ENCODE measurements at places on chromosomes 5 and 9.

DNA sequence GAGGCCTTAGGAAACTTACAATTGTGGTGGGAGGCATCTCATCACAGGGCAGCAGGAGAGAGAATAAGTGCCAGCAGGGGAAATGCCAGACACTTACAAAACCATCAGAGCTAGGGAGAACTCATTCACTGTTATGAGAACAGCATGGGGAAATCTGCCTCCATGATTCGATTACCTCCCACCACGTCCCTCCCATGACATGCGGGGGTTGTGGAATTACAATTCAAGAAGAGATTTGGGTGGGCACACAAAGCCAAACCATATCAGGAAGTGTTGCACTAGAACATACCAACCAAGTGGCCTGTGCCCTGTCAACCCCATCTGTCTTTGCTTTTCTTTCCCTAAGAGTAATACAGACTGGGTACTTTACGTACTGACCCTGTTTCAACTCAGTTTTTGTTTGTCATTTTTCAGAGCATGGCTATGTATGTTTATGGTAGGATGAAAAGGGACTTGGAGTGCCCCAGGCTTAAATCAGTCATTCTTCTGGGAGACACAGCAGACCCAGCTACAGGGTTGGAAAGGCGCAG lies 58.3 kb upstream of the TGFBR1 start:
- DNase-seq = no peak

DNA sequence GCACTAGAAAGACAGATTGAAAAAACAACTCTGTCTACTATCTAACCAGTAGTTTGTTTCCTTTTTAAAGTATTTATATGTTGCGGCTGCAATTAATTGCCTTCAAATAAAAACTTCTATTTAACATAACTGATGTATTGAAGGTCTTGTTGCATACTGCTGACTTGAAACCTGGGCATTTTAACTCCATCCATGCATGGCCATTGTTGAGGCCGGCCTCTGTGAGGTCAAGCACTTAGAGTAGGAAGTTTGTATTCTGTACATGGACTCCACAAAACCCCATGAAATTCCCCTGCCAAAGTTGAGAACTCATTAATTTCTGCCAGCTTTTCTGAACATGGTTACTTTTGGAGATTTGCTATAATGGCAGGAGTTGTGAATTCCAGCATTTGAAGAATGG lies 150.6 kb downstream of the GAS1 start:
- DNase-seq = no peak

GRCh38 chr5:172007175-172008110 lies 1.0 kb upstream of the FBXW11 start:
- DNase-seq = no peak

DNA sequence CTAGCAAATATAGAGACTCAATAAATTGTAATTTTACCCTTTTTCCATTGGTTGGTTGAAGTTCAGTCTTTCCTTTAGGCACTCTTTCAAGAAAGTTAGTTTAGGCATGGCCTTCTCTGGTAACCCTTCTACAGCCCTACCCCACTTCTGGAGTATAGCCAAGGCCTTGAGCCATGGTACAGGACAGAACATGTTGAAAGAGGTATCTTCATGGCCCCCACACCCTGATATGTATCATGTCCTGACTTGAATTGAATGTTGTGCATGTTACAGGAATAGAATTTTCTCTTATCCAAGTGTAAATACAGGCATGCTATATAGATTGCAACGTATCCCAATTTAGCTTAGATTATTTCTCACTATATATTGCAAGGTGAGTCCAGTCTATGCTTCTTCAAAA lies 175.6 kb downstream of the CD180 start:
- DNase-seq = no peak

DNA sequence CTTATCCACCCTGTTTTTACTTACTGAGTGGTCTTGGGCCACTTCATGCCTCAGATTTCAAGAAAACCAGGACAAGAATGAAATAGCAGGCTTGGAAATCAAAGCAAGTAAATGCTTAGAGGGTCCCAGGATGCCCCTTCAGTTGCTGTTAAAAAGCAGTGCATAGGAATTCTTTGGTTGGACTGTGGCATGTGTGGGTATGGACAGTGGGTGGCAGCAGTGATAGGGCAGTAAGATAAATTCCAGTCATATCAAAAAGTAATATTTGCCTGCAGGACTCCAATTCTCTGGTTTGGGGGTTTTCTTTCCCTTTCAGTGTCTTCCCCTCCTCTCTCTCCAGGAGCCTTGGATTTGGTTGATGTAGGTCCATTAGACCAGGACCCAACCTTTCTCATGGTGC lies 306.7 kb upstream of the CLINT1 start:
- DNase-seq = no peak

DNA sequence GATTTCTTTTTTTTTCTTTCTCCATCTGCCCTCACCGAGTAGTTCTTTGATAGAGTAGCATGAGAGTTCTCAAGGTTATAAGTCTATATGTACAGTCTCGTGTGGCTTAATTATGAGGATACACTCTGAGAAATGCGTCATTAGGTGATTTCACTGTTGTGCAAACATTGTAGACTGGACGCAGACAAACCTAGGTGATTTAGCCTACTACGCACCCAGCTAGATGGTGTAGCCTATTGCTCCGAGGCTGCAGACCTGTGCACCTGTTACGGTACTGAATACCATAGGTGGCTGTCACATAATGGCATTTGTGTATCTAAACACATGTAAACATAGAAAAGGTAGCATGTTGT lies 26.9 kb upstream of the CORO2A start:
- DNase-seq = no peak

DNA sequence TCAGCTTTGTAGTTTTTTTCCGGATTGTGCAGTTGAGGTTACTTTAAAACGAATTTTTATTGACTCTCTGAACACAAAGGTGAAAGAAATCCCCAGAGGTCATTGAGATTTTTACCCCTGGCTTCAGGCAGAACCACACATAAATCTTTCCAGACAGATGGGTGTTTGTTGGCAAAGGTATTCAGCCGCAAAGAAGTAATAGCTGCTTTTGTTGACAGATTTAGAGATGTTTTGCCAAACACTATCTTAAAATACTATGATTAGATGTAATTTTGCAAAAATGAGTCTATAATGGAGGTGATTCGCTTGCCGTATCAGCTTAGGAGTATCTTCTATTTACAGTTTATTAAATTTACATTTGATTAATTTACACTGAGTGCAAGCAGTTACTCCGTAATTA lies 418.3 kb upstream of the CLINT1 start:
- DNase-seq = no peak

- no peak for DNase-seq
Observed at GRCh38 chr5:55305345-55305744, 2.1 kb downstream of the DHX29 start.

- no peak for DNase-seq
Observed at GRCh38 chr9:99264070-99264680, 42.1 kb downstream of the SEC61B start.

GRCh38 chr5:124963236-124963919 lies 216.9 kb upstream of the ZNF608 start:
- peak; percentile 29 for DNase-seq

DNA sequence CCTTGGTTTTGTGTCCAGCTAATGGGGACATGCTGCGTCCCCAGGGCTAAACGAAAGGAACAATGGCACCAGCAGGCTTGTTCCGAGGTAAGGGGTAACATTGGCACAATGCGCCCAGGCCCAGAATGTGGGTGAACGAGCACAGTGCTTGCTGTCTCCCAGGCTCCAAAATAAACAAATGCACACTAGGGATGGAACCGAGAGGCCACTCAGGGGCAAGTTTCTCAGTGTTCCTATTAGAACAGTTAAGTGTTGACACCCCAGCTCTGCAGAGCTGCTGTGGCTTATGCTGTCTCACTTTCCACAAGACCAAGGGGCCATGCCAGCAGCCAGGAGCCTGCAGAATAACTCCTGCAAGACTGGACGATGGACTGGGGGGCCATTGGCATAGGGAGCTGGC lies 492.4 kb downstream of the GADD45G start:
- no peak for DNase-seq

- DNase-seq = no peak
Observed at GRCh38 chr5:72799721-72800120, 16.7 kb upstream of the TNPO1 start.

- DNase-seq = peak; percentile 76
Observed at GRCh38 chr5:98776066-98776705, 2.7 kb downstream of the RGMB start.

Measured in AG04449 (cell line).